ENCODE measurements at places on chromosomes 7 and 10.

- no peak for DNase-seq
Measured at GRCh38 chr10:132507956-132508490, 29.6 kb upstream of the INPP5A start.

- DNase-seq, result no peak
Measured at GRCh38 chr10:6402960-6403359, 177.1 kb downstream of the PRKCQ start.

DNA sequence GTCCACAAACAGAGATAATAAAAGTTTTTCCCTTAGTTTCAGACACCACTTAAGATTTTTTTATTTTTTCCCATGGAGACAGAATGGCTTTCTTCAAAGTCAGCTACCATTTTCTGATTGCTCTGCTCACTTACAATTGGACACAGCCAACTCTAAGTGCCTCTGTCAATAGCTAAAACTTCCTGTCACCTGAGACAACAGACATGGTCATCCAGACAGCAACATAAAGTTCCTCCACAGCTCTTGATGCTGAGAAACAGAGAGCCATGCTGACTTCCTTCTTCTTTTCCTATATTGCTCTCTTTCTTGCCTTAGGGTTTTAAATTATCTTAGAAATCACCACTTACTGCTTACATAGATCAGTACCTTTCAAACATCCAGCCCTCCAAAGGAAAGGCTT is 12.0 kb downstream of the ZNF800 start:
- no peak for DNase-seq

DNA sequence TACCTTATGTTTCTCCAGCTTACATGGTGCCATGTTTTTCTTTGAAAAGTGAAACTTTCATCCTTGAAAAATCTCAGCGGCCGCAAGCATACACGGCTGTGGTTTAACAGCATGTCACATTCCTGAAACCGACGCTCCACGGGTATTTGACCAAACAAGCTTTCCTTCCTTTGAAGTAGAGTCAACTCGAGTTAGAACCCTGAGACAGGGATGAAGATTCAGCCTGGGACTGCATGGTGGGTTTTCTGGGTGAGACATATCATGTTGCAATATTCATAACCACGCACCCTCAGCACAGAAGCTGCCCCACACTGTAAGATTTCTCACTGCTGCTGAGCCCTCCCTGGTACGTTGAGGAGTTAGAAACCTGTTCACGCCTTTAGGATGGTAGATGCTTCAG is 8.1 kb downstream of the CYP26A1 start:
- DNase-seq, result peak; percentile 18

GRCh38 chr10:74557098-74557497 is 269.3 kb upstream of the KAT6B start:
- DNase-seq, result no peak

DNA sequence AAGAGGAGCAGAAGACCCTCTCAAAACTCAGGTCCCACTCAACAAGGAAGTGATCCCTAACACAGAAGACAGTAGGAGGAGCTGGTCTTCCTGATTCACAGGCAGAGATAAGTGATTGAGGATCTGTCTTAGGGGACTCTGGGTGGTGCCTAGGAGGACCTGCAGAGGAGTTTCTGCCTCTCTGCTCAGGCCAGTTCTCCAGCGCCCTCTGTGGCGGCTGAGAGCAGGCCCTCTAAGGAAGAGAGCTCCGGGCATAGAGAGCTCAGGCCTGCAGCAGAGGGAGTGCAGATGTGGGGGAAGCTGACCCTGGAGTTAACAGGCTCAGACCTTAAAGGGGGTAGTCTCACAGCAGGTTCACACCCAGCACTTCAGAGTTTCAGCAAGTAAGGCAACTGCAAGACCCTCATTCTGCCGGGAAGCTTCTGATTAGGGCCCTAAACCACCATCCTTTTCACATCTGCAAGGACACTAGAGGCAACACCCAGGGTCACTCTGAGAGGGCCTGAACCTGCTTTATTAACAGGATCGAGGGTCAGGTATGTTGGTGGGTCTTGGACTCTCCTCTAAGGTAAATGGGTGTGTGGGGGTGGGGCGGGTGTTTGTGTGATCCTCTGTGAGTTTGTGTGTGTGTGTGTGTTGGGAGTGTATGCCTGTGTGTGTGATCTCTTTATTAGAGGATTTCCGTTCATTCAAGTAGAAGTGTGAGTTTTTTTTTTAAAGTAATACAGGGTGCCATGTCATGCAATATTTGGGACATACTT is 57.6 kb upstream of the TARP start:
- no peak for DNase-seq

DNA sequence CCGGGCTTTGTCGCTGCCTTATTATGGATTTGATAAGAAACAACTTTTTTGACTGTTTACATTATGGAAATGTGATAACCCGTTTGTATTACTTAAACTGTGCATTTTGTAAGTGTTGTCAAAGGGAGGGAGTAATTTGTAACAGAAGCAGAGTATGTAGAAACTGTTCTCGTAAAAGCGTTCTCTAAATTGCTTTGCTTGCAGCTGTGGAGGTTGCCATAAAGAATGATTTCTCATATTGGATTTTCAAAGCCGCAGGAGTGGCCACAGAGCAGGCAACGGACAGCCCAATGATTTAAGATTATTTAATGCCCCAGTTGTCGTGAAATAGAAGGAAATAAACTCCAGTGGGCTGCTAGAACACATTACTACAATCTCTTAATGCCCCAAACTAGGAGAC is 114.0 kb upstream of the INSYN2A start:
- DNase-seq, result no peak

DNA sequence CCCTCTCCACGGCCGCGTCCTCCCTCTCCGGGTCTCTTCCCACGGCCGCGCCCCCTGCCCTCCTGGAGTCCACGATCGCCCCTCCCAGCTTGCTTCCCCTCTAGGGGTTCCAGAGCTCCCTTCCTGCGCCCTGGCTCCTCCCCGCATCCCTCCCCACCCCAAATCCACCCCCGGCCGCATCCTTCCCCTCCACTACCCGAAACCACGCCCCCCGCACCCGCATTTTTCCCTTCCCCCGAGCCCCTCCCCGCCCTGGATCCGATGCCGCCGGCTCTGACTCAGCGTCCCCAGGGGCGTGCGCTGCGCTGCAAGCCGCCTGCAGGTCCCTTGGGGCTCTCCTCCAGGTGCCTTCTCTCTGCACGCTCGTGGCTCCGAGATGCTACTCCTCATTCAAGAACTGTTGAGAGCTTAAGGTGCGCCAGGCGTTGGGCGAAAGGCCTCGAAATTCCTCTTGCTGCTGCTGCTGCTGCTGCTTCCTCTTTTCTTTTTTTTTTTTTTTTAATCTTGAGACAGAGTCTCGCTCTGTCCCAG is 372 bp upstream of the TMEM130 start:
- DNase-seq, result peak; percentile 47

GRCh38 chr10:122475100-122475499 is 13.7 kb downstream of the HTRA1 start:
- DNase-seq, result no peak

DNA sequence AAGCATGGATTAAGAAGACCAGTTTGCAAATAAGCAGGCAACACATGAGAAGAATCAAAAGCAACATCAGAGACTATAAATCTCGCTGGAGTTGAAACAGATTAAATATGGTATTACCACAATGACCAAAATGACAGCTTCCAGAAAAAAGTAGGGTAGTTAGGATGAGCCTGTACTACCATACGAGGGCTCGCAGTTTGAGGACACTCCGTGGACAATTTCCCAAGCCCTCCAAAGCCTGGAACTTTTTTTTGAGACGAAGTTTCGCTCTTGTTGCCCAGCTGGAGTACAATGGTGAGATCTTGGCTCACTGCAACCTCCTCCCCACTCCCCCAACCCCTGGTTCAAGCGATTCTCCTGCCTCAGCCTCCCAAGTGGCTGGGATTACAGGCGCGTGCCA is 1.0 kb downstream of the LRRC17 start:
- DNase-seq, result no peak

DNA sequence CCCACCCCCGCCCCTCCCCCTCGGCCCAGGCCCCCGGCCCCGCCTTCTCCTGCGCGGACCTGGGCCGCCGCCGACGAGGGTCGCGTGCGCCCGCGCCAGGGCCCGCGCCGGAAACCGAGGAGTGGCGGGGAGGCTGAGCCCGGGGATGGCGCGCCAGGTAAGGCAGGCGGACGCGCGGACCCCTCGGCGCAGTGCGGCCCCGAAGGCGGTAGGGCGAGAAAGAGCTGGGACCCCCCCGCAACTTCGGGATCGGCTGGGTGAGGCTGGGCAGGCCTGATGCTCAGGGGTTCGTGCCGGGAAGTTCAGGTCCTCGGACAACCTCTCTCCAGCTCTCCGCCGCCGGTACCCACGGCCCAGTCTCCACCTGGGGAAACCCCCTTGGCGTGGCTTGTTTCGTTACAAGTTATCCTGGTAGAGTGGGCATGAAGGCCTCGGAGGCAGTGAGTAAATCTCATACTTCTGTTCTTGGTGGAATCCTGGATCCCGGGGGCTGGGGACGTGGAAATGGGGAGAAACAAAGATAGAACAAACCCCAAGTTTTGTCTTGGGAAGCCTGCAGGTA is 58.4 kb downstream of the ZNF467 start:
- no peak for DNase-seq

DNA sequence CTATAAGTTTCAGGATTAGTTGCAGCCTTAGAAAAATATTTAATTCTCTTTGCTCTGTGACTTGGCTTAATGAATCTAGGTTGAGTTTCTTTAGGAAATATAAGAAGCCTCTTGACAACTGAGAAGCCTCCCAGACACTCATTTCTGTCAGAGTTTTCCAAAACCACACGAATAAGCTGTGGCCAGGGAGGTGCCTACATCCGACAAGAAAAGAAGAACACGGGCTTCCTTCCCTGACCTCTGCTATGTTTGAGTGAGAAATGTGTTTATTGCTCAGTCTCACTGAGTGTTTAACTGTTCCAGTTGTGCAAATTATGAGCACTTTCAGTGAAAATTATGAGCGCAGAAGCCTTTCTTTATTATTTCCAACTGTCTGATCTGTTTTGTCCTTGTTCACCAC is 105.0 kb downstream of the TRIL start:
- DNase-seq, result no peak

DNA sequence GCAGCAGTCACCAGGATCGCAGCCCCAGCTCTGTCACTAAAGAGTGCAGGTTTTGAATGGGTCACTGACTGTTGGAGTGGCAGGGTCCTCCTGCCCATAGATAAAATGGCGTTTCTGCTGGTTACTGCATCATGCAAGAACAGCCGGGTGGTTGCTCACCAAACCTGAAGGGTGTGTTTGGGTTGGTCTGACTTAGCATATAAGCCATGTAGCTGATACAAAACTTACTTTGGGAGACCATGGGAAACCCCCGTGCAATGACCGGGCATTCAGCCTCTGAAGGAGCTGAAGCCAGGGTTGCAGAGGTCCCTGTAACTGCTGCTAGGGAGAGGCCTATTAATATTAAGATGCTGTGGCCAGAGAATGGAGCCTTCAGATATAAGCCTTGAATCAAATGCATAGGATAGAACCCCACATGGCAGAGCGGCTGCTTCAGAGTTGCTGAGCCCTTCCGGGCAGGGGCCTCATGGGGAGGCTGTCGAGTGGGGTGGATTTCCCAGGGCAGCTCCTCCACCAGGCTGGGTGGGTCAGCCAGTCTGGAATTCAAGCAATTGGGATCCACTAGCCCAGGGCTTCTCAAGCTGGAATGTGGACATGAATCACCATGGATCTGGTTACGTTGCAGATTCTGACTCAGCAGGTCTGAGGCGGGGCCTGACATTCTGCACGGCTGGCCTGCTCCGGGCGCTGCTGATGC is 70.9 kb upstream of the CTBP2 start:
- peak; percentile 98 for DNase-seq

DNA sequence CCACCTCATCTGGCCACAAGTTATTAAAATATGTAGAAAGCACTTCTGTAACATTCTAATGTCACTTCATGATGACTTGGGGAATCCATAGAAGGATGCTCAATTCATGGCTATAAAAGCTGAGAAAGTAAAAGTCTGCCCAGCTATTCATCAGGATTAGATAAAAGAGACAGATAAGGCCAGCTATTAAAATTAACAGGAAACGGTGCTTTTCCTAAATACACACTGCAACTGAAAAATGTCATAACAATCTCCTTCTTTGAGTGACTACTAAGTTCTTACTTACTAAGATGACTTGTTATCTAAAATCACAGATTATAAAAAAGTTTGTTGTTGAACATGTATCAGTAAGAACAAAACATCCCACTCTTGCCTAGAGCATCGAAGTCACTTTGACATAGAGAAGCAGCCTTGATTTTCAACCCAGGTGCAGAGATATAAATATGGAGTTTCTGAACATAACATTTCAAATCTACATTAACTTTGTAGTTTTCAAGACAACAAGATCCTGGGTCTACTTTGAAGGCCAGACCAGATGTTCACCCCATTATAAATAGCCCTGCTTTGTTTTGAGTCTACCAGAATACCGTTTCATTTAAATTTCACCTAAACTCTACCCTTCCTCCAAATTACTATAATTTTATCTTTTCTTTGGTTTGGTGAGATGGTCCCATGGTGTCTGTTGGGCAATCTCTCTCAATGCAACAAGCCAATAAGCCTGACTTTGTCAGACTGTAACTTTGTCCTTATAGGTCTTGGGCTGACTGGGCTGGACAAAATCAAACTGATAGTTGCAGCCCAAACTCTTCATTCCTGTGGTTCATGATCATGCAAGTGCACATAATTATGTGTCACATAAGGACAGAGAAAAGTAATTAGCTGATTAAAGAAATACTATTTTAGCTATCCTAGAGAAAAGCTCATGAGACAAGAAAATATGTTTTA is 24.0 kb downstream of the HYCC1 start:
- peak; percentile 67 for DNase-seq

GRCh38 chr10:35993591-35994515 is 351.8 kb upstream of the FZD8 start:
- no peak for DNase-seq

GRCh38 chr7:23709081-23709750 is 803 bp upstream of the STK31 start:
- no peak for DNase-seq

GRCh38 chr7:33590916-33591315 is 314.4 kb upstream of the BMPER start:
- peak; percentile 74 for DNase-seq

DNA sequence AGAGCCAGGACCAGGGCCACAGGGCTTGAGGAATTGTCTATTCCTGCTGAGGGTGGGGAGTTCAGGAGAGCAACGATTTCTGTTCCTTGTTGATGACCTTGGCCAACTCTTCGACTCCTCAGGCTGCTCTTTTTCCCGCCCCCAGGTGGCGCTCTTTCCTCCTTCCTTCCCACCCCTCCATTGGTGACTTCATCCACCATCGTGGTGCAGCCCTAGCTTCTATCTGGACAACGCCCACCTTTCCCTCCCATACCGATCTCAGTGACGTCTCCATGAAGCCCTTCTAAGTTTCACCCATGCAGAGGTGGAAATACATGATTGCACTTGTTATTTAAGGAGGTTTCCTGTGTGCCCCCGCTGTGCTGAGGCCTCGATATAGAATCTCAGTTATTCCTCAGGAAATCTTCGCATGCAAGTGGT is 22.1 kb upstream of the CARD11 start:
- no peak for DNase-seq

DNA sequence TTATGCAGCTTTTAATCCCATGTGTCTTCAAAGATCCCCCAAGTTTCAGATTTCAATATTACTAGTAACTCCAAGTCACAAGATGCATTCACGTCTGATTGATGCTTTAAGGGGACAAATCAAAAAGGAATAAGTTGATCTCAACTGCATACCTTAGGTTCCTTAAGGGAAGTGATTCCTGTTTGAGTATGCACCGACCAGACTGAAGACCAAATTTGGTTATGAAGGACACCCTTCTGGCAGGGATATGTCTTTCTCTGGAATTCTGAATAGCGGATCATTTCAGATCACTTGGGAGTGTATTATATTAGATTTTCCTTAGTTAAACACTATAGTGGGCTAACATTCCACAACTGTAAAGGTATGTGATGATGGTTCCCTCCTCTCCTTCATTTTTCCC is 4.3 kb downstream of the KIF5B start:
- peak; percentile 47 for DNase-seq
